Fibroblast of villous mesenchyme (primary cell): ENCODE measurements at places on chromosomes 13 and 19. TPM values are rescaled to one million over a fixed set of nuclear protein-coding genes. Genes with fewer than 3 reads are reported as not detected.

- DNase-seq = no peak
Measured at GRCh38 chr19:19278315-19278714, 5.2 kb upstream of the TM6SF2 start.

DNA sequence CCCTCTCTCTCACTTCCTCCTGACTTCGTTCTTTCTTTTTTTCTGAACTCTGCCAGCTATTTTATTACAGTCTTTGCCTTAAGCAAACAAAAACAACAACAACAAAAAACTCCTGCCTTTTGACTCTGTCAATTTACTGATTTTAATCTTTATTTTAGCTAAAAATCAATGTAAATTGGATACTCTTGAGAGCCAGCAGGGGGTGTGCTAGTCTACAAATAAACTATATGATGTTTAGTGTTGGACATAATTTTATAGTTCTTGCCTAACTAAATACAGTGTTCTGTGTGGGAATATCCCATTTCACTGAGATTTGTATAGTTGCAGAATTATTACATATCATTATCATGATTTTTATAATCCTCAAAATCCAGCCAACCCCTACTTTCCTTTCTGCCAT lies 1199.9 kb upstream of the SPRY2 start:
- no peak for DNase-seq

- DNase-seq = peak; percentile 61
Measured at GRCh38 chr19:53903055-53903680, 5.9 kb upstream of the CACNG7 start.

DNA sequence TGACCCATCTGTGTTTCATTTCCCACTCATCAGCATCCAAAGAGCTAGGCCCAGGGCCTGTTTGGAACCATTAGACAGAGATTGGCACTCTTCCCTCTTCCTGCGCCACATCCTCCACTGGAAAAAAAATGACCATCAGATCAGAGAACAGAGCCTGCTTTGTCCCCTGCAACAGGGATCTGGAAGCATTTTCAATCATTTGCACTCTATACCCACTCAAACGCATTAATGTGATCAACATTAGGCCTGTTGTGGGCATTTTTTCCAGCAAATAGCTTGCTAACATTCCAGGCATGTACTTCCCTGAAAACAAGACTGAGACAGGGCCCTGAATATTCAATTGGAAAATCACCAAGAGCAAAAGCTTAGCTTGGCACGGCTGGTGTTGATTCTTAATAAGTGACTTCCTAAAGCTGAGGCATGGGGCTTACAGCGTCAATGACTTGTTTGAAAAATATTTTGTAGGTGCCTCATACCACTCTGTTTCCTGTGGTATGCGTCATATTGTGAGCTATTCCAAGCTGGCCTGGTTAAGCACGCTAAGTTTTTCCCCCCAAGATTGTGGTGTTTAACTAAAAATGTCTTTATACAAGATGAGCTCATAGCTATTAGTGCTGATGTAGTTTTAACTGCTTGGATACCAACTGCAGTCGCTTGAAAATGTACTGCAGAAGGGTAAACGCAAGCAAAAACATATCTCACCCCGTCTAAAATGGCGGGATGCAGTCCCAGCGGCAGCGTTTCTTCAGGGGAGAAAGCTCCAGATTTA lies 404.4 kb downstream of the SPRY2 start:
- DNase-seq = peak; percentile 94

The SIGLEC9 gene
- under 0.01 TPM in 1 of 2 replicates, not detected in the other for total RNA-seq

- no peak for DNase-seq
Measured at GRCh38 chr13:19155321-19155861, 26.2 kb downstream of the TUBA3C start.

- no peak for DNase-seq
Measured at GRCh38 chr19:51120160-51120559, 4.5 kb upstream of the SIGLEC9 start.

The ZSCAN5A gene
- total RNA-seq = 6.5 and 8.4 TPM in 2 replicates

The GIPR gene
- total RNA-seq = 0.32 TPM in 1 of 2 replicates, not detected in the other

DNA sequence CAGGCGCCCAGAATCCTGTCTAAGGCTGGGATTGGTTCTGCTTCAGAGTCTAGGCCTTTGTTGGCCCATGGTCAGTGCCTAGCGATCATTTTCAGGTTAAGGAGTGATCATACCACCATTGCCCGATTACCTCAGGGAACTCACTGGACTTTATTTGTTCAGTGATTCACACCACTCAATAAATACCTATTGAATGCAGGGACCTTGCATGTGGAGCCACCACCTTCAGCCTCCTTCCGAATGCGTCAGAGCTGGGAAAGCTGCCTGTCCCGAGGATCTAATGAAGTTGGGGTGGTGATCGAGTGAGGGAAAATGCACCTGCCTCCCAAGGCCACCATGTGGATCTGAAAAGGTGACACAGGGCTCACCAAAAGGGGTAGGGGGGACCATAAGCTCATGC lies 40.0 kb upstream of the POU2F2 start:
- DNase-seq = no peak

DNA sequence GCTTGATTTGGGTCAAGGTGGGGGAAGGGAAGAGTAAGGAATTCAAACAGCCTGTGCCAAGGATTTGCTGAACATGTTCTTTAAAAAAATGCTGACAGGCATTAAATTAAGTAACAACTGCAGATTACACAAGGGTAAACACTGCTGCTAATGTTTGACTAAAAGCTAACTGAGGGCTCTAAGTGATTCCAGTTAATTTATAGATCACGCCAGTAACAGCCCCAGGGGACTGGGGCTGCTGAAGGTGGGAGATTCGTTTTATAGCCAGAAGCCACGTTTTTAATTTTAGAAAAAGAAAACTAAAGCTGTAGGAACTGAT lies 321.7 kb downstream of the DLEU7 start:
- DNase-seq = peak; percentile 84

The CASP14 gene
- total RNA-seq = not detected in 2 replicates

The FGF22 gene
- not detected in 2 replicates for total RNA-seq

The TRAPPC6A gene
- total RNA-seq = 3.9 and 7.7 TPM in 2 replicates

The SERPINE3 gene
- not detected in 2 replicates for total RNA-seq

DNA sequence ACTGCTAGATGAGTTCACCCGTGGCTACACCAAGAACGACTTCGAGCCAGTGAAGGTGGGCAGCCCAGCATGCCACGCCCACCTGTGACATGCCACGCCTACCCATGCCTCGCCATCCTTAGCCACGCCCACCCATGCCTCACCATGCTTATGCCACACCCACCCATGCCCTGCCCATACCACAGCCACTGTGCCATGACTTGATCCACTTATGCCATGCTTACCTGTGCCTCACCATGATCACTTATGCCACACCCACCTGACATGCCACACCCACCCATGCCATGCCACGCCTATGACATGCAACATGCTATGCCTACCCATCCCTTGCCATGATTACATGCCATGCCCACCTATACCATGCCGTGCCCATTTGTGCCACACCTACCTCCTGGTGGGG lies 12.9 kb upstream of the USE1 start:
- no peak for DNase-seq

The SLITRK1 gene
- total RNA-seq = not detected in 2 replicates
